ENCODE measurements at places on chromosomes 1 and 21.

- DNase-seq = no peak
Measured at GRCh38 chr1:180973369-180973768, 49.3 kb downstream of the STX6 start.

- DNase-seq = no peak
Measured at GRCh38 chr21:14737284-14737691, 191.2 kb upstream of the SAMSN1 start.

- DNase-seq = no peak
Measured at GRCh38 chr21:29465546-29465945, 166.8 kb downstream of the BACH1 start.

DNA sequence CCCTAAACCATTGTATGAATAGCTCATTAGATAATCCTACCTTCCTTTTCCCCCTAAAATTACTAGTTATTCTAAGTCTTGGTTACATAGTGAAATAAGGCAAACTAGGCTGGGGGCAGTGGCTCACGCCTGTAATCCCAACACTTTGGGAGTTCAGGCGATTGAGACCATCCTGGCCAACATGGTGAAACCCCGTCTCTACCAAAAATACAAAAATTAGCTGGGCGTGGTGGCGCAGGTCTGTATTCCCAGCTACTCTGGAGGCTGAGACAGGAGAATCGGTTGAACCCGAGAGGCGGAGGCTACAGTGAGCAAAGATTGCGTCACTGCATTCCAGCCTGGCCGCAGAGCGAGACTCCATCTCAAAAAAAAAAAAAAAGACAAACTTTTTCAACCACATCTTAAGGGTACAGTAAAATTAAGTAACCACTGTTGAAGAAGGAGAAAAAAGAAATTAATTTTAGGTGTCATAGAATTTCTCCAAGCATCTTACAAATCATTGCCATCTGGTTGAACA is 108.5 kb downstream of the DENND1B start:
- no peak for DNase-seq

GRCh38 chr1:206606867-206607266 is 5.4 kb downstream of the EIF2D start:
- DNase-seq = no peak

DNA sequence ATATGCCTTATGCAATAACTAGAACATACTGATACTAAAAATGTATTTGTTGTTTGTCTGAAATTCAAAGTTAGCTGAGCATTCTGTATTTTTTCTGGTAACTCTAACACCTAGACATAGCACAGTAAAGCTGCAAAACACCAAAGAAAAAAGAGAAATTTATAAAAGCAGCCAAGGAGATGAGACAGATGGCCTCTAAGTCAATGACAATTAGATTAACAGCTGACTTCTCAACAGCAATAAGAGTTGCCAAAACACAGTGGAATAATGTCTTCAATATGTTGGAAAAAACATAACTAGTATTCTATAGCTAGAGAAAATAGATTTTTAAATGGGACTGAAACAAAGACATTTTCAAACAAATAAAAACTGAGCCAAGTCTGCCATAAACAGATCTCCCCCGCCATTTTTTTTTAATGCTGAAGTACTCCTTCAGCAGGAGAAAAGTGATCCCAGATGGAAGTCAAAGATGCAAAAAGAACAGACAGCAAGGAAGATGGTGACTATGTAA is 81.3 kb downstream of the SYF2 start:
- DNase-seq = no peak

- no peak for DNase-seq
Measured at GRCh38 chr1:224639426-224639975, 23.4 kb downstream of the CNIH3 start.

GRCh38 chr1:22246755-22247480 is 104.0 kb upstream of the WNT4 start:
- no peak for DNase-seq

GRCh38 chr1:19987719-19988118 is 8.3 kb upstream of the PLA2G2A start:
- no peak for DNase-seq

DNA sequence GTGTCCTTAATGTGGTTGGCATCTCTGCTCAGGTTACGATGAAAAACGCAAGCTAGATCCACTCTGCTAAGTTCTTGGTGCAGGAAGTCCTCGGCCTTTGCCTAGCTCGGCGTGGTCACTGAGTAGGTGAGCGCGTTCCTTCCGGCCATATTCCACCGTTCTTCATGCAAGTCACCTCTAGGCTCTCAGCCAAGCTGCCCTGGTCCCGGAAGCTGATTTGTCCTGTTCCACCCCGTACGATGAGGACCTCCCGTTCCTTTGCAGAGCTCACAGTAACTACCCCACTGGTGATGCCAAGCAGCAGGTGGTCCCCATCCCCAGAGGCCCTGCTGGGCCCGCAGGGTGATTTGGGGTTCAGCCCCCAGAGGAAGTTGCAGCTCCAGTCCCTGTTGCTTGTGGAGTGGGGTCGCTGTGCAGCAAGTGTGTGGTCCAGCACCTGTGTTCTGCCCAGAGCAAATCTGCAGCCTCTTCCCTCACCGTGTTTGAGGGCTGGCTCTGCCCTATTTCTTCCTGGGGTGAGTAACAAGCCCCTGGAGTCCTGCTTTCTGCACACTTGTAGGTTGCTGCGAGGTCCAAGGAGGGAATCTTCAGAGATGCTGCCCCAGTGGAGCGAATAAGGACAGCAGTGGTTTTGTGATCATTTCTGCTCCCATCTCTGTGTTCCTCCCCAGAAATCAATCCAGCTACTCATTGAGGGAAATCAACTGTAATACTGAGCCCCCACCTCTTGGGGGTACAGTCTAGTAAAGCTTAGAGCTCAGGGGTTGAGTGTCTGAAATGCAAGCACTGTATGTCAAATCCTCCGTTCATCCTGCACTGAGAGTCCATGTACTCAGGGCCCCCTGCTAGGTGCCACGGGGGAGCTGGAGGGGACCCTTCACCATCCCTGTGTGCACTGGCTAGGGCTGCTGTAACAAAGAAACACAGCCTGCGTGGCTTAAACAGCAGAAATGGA is 2.3 kb downstream of the UMODL1 start:
- no peak for DNase-seq

DNA sequence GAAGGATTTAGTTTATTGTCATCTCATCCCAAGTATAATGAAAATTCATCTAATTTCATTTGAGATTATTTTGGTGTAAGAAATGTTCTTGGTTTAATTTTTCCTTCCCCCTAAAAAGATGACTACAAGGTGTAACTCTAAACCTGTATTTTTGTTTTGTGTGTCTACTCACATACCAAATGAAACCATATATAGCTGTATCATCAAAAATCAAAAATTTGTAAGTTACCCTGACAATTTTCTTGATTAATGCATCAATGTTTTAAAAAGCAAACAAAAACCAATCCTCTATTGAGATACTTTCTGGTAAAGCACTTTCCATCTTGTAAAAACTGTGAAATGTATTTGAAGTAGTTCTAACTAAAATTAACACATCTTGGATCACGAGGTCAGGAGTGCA is 30.8 kb downstream of the FH start:
- DNase-seq = no peak

GRCh38 chr1:103283841-103284669 is 175.7 kb upstream of the COL11A1 start:
- no peak for DNase-seq

- DNase-seq = no peak
Measured at GRCh38 chr1:111704776-111705175, 34.4 kb downstream of the INKA2 start.

DNA sequence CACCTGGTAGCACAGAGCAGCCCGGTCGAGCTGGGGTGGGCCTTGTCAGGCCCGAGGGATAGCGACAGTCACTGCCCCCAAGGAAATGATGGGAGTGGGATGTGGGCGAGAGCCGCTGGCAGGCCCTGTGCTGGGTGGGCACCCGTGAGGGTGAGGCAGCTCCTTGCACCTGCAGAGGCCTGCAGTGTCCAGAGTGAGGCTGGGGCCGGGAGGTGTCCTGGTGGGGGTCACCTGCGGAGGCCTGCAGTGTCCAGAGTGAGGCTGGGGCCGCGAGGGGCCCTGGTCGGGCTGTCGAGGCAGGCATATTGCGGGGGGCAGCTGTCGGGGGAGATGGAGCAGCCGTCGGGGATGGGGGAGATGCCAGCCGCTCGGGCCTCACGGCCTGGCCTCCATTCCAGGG is 49.5 kb downstream of the SLC19A1 start:
- no peak for DNase-seq

GRCh38 chr1:236167578-236167977 is 25.2 kb downstream of the GPR137B start:
- no peak for DNase-seq

DNA sequence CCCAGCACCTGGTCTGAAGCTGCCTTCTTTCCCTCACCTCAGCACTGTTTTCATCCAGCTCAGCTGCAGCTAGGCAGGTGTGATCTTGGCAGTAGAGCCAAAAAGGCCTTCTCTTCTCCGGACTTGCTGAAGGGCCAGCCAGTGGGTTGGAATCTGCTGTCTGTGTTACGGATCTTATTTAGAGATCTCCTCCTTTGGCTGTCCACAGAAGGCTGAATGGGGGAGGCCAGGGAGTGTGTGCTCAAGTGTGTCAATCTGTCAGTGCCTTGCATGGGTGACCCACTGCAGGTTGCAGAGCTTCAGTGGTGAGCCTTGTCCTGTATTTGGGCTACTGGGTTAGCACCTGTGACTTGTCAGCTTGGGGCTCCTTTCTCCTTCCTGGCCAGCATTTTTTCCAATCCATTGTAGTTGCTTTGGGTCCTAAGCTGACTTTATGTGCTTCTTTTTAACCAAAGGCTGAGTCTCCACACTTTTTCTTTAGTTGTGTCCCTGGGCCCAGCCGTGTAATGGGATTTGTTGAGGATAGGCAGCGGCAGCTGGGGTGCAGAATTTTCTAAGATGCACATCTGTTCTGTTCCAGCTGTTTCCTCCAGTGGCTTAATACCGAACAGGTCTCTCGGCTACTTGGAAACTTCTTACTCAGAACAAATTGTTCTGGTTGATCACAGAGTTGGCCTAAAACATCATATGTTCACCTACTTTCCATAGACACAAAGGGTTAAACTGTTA is 126.8 kb downstream of the PEX14 start:
- DNase-seq = no peak

DNA sequence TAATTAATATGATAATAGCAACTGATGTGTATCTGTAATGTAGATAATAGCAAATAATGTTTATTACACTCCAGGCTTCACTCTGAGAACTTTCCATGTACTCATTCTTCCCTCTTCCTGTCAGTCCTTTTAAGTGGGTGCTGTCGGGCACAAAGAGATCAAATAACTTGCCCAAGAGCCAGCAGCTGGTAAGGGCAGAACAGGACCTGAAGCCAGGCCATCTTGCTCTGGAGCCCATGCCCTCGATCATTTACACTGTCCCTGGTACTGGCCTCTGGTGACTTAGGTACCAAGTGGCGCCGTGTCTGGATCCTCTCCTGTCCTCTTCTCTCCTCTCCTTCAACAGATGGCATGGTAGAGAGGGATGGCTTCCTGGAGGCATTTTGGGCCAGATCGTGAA is 97.2 kb downstream of the VPS13D start:
- DNase-seq = no peak

All from CD4-positive, alpha-beta T cell treated with Interleukin-15 for 1 hour (primary cell).